HCT116 (cell line): ENCODE measurements at places on chromosomes 13 and 19. TPM values are rescaled to one million over a fixed set of nuclear protein-coding genes. Genes with fewer than 3 reads are reported as not detected.

DNA sequence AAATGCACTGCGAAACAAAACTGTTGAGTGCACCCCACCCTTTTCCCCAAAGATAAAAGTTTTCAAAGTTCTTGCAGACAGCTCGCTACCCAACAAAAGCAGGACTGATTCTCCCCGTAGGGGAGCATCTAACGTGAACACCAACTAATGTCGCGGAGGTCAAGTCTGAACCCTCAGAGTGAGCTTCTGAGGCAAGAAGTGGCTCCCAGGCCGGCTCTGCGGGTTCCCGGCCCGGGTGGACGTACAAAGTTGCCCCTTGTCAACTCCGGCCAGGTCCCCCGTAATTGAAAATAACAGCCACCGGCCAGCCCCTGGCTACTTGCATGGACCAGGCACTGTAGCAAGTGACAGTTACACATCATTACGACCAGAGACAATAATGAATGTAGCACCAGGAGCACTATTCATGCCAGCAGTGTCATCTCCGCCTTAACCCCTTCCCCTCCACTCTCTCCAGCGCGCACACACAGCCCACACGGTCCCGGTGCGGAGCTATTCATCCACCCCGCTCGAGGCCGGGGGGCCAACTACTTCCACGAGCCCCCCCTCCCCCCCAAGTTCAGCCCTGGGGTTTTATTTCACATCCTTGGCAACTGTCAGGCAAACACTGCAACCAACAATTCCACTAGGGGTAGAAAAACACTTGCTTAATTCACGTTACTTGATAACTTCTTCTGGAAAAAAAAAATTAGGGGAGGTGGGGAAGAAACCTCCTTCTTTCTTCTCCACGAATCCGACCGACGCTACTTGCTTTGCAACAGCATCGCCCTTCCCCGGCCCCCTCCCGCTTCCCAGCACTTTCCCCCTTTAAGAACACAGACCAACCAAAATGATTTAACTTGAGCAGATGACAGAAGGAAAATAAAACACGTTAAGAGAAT lies 1.2 kb downstream of the KLF12 start:
- peak overlapping the region; percentile 49 for H3K27ac ChIP-seq
- H3K4me3 ChIP-seq = peak overlapping the region; percentile 56
- no peaks in the 10 kb centered on the region for H3K36me3 ChIP-seq
- H3K27me3 ChIP-seq = no peaks in the 10 kb centered on the region
- DNase-seq = no peak
- peaks cover 40% of the 10 kb centered on the region for H3K4me1 ChIP-seq

DNA sequence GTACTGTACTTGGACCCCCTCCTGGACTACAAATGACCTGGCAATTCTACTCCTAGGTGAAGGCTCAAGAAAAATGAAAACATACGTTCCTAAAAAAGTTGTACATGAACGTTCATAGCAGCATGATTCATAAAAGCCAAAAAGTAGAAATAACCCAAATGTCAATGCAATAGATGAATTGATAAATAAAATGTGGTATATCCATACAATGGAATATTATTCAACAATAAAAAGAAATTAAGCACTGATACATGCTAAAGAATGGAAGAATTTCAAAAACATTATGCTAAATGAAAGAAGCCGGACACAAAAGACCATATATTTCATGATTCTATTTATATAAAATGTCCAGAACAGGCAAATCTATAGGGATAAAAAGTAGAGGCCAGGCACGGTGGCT lies 9.5 kb downstream of the ZNF432 start:
- no peaks in the 10 kb centered on the region for H3K27me3 ChIP-seq
- no peak overlapping the region for H3K27ac ChIP-seq
- no peaks in the 10 kb centered on the region for H3K36me3 ChIP-seq
- no peaks in the 10 kb centered on the region for H3K4me1 ChIP-seq
- no peak overlapping the region for H3K4me3 ChIP-seq

DNA sequence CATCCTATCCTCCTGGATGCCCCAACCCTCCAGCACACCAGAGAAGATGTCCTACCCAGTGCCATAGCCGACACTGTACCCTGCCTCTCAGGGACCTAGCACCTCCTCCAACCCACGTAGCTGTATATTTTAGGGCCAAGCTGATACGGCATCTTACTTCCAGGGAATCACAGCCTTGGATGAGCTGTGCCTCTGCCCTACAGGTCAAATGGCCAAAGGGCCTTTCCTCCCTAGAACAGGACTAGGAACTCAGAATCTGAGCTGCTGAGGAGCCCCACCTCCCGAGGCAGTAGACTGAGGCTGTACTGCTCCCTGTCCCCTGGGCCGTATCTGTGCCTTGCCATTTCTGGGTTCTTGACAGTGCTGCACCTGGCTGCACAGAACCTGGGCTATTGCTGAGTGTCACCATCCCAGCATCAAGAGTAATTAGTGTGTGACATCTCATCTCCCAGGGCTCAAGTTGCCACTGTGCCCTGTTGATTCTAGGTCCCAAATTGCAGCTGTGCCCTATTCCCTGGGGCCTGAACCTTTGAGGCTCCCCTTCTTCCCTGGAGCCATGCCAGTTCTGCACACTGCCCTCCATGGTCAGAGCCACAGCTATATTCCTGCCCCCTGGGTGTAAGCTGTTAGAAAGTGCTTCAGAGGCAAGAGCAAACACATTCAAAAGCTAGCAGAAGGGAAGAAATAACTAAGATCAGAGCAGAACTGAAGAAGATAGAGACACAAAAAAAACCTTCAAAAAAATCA lies 41.0 kb downstream of the VWA8 start:
- no peaks in the 10 kb centered on the region for H3K36me3 ChIP-seq
- H3K4me3 ChIP-seq = no peak overlapping the region
- H3K27me3 ChIP-seq = no peaks in the 10 kb centered on the region

GRCh38 chr19:49878744-49879070 lies 1.2 kb downstream of the TBC1D17 start:
- peak overlapping the region; percentile 89 for H3K4me3 ChIP-seq
- no peak for DNase-seq
- H3K27me3 ChIP-seq = no peaks in the 10 kb centered on the region
- H3K36me3 ChIP-seq = peaks cover 10% of the 10 kb centered on the region

ZSCAN5A gene
- total RNA-seq = 9.2 TPM
